ENCODE measurements at places on chromosomes 3 and 15.

DNA sequence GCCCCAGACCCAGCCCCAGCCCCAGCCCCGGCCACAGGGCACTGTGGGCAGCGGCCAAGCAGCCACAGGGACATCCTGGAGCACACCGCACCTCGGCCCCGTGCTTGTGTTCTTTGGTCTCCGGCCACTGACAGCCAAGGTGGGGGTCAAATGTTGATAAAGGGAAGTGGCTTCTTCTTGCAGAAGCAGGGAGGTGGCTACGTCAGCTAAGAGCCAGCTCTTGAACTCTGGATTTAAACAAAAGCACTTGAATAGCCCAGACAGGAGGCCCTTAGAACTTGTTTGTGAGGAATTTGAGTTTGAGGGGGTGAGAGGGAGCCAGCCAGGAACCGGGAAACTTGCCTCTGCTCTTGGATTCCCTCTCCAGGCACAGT lies 135.8 kb upstream of the ABHD17C start:
- no peak for DNase-seq

- no peak for DNase-seq
These were observed 383.5 kb upstream of the WNT5A start for GRCh38 chr3:55870594-55870993.

GRCh38 chr3:168037020-168037419 lies 58.7 kb downstream of the GOLIM4 start:
- no peak for DNase-seq

GRCh38 chr3:171765511-171765887 lies 44.8 kb downstream of the PLD1 start:
- no peak for DNase-seq

GRCh38 chr15:97861529-97862260 lies 98.8 kb upstream of the ARRDC4 start:
- DNase-seq: no peak

- DNase-seq: no peak
These were observed 2.2 kb downstream of the HOMER2 start for GRCh38 chr15:82950295-82950694.
